NCI-H1930 (cell line): ENCODE measurements at places on chromosomes 12 and 14.

DNA sequence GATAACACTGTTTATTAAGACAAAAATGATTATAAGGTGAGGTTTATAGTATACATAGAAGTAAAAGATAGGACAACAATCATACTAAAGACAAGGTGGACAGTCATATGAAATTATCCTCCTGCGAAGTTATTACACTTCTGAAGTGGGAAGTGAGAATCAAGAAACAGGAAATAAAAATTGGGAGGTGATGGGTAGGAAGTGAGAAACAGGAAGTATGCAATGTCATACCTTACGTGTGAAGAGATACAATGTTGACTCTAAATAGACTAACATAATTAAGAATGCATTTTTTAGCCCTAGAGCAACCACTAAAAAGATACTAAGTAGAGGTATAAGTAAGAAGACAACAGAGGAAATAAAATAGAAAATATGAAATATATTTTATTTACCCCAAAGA is 43.7 kb downstream of the GRIN2B start:
- no peak for DNase-seq

GRCh38 chr12:122983789-122984515 is 3.5 kb downstream of the ARL6IP4 start:
- no peak for DNase-seq

- no peak for DNase-seq
Observed at GRCh38 chr14:75329369-75329768, 50.7 kb downstream of the FOS start.

GRCh38 chr12:50185970-50186663 is 18.9 kb upstream of the CERS5 start:
- DNase-seq: no peak

GRCh38 chr14:91065266-91065665 is 4.8 kb upstream of the RPS6KA5 start:
- no peak for DNase-seq
